ENCODE measurements at places on chromosomes 11 and 22. TPM values are rescaled to one million over a fixed set of nuclear protein-coding genes. Genes with fewer than 3 reads are reported as not detected.

Gene CENPM
- 20.0 TPM for total RNA-seq

Gene PDE2A
- total RNA-seq, result 22.4 TPM

Gene TRPM5
- 11.1 TPM for total RNA-seq

Gene APOL5
- not detected for total RNA-seq

Gene NLRP14
- total RNA-seq, result 1.7 TPM

Gene ASPHD2
- 1.4 TPM for total RNA-seq

Gene ETS1
- 28.7 TPM for total RNA-seq

Gene KRTAP5-10
- not detected for total RNA-seq

Gene UBASH3B
- total RNA-seq, result 2.3 TPM

Gene A4GALT
- total RNA-seq, result 11.3 TPM

Gene SLC7A4
- total RNA-seq, result 1.1 TPM

Gene P2RX6
- not detected for total RNA-seq

Gene CRYBB3
- total RNA-seq, result not detected

Gene LMO2
- total RNA-seq, result 9.1 TPM

Gene MRE11
- 9.7 TPM for total RNA-seq

Gene ASCL2
- total RNA-seq, result 11.9 TPM

Gene SYNGR1
- total RNA-seq, result 1.2 TPM

Gene JAML
- total RNA-seq, result 83.3 TPM

Gene CSNK2A3
- 1.6 TPM for total RNA-seq

Measured in Peyer's patch (tissue), 4 donors.